Fibroblast of mammary gland (primary cell): ENCODE measurements at places on chromosomes 6 and 20.

GRCh38 chr6:46491628-46492547 lies 639 bp upstream of the RCAN2 start:
- DNase-seq: peak; percentile 17

- no peak for DNase-seq
Measured at GRCh38 chr6:34196833-34197195, 39.9 kb upstream of the HMGA1 start.

GRCh38 chr6:69900869-69901268 lies 34.5 kb downstream of the COL19A1 start:
- no peak for DNase-seq

GRCh38 chr6:50819904-50820868 lies 1.5 kb downstream of the TFAP2B start:
- no peak for DNase-seq

DNA sequence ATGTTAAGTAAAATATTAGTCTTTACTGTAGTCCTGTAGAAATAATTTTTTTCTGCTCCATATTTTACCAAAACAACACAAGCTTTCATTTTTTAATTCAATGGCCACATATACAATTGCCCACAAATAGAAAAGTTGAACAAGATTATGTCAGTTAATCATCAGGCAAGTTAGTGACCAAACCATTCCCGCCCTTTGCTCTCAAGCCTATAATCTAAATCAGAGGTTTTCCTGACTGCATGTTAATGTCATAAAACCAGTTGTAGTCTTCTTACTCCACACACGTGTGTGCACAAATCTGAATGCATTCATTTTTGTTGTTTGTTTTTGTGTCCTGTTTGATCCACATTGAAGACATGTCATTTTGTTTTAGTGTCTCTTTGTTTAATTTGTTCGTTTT lies 1357.7 kb upstream of the GJE1 start:
- DNase-seq: no peak

DNA sequence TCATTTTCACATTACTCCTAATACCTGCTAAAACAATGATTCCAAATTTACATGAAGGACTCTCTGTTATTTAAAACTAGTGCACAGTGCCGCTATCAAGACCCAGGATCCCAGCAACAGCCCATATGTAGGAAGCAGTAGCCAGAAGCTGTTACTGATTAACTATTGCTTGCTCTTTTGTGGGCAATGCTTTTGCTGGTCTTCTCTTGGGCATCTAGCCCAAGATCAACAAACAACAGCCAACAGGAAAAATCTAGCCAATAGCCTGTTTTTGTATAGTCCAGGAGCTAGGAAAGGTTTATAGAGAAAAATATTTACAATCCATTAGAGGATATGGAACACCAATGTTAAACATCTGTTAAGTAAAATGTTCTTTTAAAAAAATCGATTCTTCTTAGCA lies 22.1 kb upstream of the TENT5A start:
- no peak for DNase-seq

GRCh38 chr6:26489996-26490964 lies 9.8 kb upstream of the BTN1A1 start:
- no peak for DNase-seq

- DNase-seq: no peak
Measured at GRCh38 chr6:130045622-130046021, 27.2 kb downstream of the L3MBTL3 start.

- no peak for DNase-seq
Measured at GRCh38 chr20:801678-802077, 31.8 kb upstream of the FAM110A start.

- peak; percentile 66 for DNase-seq
Measured at GRCh38 chr6:11712760-11713159, 65.8 kb downstream of the ADTRP start.

- DNase-seq: no peak
Measured at GRCh38 chr6:35794536-35795452, 2.3 kb downstream of the CLPS start.

DNA sequence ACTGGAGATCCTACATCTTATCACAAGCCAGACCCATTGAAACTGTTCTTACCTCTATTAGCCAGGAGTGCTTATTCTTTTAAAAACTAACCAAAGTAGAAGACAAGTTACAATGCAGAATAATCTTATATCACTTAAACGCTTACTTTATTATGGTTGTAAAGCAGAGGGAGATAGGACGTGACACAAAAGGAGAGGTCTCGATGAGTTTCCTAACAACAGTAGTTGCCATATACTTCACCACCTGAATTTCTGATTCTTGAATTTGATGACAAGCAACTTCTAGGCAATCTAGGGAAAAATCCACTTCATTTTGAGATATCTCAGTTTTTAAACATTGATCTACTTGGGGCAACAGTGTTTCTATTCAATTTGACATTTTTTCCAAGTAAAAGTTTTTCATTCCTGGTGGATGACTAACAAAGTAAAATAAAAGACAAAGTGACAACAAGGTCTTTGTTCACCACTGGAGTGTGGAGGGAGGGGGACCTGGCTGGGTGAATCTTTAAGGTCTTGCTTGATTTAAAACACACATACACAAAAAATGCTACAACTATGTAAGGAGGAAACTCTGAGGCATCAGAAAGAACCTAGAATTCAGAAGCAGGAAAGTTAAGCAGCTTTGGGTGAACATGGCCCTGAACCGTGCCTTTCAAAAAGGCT lies 110.9 kb downstream of the SMLR1 start:
- no peak for DNase-seq

DNA sequence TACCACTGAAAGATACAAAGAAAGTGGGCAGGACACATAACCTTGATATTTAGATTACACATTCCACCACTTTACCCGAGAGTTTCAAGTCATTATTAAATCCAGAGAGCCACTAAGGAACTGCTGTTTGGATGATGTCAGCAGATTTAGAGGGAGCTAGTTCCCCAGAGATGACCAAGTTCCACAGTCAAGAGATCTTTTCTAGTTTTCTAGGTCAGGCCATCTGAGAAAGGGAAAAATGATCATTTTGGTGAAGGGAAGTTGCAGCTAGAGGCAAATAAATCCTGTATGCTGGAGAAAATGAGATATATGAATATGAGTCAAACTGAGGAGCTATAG lies 147.8 kb downstream of the HS3ST5 start:
- no peak for DNase-seq

GRCh38 chr6:20319520-20320357 lies 81.9 kb upstream of the E2F3 start:
- DNase-seq: no peak

- no peak for DNase-seq
Measured at GRCh38 chr6:73680289-73680918, 15.6 kb upstream of the CD109 start.

DNA sequence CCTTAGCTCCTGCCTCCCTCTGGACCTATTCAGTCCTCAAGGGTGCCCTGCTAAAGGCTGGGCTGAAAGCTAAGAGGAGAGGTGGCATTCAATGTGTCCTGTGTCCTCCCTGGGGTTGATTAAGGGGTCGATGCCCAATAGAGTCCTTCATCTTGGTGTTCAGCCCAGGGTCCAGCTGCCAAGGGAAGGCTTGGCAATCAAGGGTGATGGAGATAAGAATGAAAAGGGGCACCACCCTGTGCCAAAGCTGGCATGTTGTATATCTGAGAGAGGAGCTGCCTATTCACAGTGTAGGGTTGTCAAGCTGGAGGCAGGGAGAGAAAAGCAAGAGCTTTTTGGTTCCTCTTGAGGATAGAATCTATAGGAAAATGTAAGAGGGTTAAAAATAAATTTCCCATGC lies 12.3 kb downstream of the C20orf173 start:
- DNase-seq: no peak

DNA sequence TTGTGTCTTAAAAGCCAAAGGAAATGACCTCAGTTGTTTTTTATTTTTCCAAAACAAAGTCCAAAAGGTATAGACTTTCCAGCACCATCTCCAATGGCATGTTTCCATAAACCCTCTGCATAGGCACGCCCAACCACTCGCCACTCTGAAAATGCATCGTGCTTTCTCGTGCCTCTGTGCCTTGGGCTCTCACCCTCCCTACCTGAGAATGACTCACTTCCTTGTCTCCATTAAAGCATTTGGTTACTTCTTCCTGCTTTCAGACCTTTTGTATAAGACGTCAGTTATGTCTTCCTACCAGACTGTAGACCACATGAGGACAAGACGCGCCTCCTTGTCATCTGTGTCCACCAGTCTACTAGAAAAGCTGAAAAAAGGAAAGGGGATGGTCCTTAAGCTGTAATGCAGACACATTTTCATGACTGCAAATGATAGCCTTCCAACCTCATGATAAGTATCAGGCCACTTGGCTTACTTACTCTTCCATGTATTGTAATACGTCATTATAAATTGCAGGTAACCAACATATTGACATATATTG lies 61.2 kb upstream of the CDYL start:
- DNase-seq: no peak
